ENCODE measurements at places on chromosomes 7 and 10.

GRCh38 chr10:79287973-79288723 is 59.1 kb upstream of the PPIF start:
- no peak for DNase-seq

- no peak for DNase-seq
These were observed 64.9 kb downstream of the PAX2 start for GRCh38 chr10:100810091-100810834.

DNA sequence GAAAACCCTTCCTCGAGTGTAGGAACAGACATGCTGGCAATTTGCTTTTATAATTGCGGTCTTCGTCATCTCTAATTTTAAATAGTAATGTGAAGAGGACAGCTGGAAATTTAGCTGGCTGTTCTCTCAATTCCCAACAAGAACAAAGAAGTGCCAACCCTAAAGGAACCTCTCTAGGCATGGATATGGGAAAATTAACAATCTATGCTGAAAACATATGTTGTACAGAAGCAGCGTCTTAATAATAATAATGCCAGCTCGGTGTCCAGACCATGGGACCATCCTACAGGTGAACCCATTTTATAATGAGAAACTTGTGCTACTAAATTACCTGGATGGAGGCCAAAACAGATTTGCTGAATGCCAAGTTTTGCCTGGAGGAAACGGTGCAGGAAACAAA is 641.4 kb upstream of the MGMT start:
- DNase-seq: no peak

GRCh38 chr7:15829691-15830090 is 143.2 kb upstream of the MEOX2 start:
- no peak for DNase-seq

- no peak for DNase-seq
These were observed 17.8 kb upstream of the COMTD1 start for GRCh38 chr10:75253281-75254220.

- peak; percentile 62 for DNase-seq
These were observed 99.7 kb downstream of the TNS3 start for GRCh38 chr7:47482013-47482875.

DNA sequence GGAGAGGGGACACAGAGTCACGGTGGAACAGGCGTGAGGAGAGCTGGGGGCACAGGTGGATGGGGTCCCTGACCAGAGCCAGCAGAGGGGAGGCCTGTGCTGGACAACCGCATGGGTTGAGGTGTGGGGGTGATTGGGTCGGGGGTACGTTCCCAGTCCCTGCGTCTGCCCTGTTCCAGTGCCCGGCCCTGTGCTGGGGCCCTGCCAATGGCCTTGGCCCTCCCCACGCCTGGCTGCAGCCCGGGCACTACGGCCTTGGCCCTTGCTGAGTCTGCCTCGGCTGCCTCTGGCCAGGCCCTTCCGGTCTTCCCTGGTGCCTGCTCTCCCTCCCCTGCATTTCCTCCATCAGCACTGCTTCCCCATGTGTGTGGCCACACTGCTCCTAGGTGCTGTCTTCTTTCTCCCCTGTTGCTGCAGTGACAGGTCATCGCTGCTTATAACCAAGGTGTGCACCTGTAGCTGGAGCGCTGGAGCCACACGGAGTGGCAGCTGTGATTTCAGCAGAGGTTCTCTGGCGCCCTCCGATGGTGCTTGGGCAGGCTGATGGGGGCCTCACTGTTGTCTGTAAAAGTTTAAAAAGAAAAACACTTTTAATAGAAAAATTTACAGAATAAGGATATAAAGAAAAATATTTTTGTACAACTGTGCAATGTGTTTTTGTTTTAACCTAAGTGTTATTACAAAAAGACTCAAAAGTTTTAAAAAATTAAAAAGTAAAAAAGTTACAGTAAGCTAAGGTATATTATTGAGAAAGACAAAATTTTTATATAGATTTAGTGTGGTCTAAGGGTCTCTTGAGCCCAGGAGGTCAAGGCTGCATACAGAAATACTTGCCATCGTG is 45.2 kb upstream of the BHLHA15 start:
- DNase-seq: peak; percentile 72

- DNase-seq: no peak
These were observed 13.2 kb downstream of the HYCC1 start for GRCh38 chr7:23000597-23001360.

GRCh38 chr7:144885478-144885877 is 49.6 kb upstream of the TPK1 start:
- DNase-seq: no peak

- no peak for DNase-seq
These were observed 1342.6 kb downstream of the REEP3 start for GRCh38 chr10:64863836-64864235.

Data from activated T-cell treated with anti-CD3 and anti-CD28 coated beads, Interleukin-2, amount 50 U/mL, for 48 hours (primary cell).